NCI-H187 (cell line): ENCODE measurements at places on chromosomes 4 and X.

DNA sequence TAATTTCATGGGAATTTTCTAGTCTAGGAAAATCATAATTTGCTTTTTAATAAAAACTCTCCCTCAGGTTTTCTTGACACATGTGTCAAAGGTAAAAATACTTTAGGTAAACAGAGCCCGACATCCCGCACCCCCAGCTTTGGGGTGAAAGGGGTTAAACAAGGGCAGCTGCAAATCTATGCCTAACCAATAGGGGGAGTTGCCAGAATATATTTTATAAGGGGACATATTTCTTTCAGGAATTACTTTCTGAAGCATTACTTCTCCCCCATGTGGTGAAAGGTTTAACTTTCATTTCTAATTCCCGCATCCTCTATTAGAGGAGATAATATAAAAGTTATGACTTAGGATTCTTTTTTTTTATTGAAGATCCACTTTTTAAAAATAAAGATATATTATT is 53.9 kb upstream of the HEPH start:
- DNase-seq: no peak

GRCh38 chr4:188660796-188661195 is 521.6 kb downstream of the TRIML1 start:
- no peak for DNase-seq

- no peak for DNase-seq
Measured at GRCh38 chr4:6122496-6122895, 77.9 kb downstream of the JAKMIP1 start.

GRCh38 chr4:15116509-15117079 is 114.3 kb downstream of the CPEB2 start:
- DNase-seq: no peak

DNA sequence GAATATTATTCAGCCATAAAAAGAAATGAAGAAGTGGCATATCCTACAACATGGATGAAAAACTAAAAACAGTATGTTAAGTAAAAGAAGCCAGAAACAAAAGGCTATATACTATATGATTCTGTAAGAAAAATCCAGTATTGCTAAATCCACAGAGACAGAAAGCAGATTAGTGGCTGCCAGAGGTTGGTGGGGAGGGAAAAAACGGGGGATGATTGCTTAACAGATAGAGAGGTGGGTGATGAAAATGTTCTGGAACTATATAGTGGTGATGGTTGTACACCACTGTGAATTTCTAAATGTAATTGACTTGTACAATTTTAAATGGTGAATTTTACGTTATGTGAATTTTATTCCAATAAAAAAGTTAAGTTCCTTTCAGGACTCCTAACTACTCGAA is 157.6 kb upstream of the SH3RF1 start:
- no peak for DNase-seq

- no peak for DNase-seq
Measured at GRCh38 chr4:184958127-184958922, 60.0 kb upstream of the HELT start.

- DNase-seq: no peak
Measured at GRCh38 chr4:2091990-2092668, 33.0 kb downstream of the NAT8L start.

- DNase-seq: no peak
Measured at GRCh38 chr4:64146030-64146429, 263.2 kb downstream of the TECRL start.

GRCh38 chrX:120749141-120749846 is 119.4 kb upstream of the C1GALT1C1 start:
- DNase-seq: peak; percentile 1

- no peak for DNase-seq
Measured at GRCh38 chr4:154982187-154983047, 201.3 kb downstream of the RBM46 start.

DNA sequence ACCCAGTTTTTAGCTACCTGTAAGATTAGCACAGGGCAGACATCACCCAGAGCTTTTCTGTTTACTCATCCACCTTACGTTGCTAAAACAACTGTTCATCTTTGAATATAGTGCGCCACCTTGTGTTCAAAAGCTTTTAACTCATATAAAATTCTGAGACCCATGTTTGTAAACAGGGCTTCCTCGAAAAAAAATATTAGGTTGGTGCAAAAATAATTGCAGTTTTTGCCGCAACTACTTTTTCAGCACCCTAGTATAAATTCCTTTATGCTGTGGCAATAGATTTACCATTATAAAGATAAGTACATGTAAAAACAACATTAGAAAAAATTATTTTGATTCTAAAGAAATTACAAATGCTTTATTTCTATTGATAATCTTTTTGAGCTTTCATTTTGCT is 147.9 kb downstream of the LRBA start:
- no peak for DNase-seq

GRCh38 chr4:4226606-4227438 is at the start of gene OTOP1:
Gene OTOP1, minus strand, starts transcription at chr4:4226929. Its CDS starts 65 bp downstream, at chr4:4226864.
- DNase-seq: no peak

DNA sequence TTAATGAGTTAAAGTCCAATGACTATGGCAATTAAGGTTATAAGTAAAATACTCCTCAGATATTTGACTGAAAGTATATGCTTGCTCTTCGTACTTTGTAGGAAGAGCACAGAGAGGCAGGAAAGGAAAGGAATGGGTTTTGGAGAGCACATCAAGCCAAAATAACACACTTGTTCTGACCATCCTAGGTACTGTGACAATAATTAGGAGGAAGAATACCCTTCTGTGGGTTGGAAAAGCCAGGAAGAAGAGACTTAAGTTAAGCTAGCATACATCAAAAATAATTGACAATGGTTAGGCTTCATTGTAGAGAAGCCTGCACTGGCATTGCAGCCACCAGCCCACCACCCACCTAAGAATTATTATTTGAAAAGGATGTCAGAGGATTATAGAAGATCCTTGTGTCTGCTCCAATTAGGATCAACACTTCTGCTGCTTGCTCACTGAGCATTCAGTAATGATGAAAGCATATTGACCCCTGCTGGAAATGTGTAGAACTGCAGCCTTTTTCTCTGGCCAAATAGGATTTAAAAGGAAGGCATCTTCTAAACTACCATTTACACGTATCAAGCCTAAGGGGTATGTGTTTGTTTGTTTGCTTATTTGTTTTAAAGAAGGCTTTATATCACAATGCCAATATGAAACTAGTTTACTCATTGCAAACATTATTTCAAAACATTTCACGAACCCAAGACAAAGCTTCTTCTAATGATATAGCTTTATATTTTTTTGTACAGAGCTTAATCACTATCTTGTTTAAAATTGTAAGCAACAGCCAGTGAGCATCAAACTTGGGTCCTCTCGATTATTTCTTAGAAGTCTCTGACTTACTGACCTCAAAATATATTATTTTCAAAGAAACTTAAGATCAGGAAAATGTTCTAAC is 286.2 kb upstream of the TET2 start:
- DNase-seq: peak; percentile 19

GRCh38 chr4:91373546-91373945 is 930.2 kb upstream of the GRID2 start:
- no peak for DNase-seq

DNA sequence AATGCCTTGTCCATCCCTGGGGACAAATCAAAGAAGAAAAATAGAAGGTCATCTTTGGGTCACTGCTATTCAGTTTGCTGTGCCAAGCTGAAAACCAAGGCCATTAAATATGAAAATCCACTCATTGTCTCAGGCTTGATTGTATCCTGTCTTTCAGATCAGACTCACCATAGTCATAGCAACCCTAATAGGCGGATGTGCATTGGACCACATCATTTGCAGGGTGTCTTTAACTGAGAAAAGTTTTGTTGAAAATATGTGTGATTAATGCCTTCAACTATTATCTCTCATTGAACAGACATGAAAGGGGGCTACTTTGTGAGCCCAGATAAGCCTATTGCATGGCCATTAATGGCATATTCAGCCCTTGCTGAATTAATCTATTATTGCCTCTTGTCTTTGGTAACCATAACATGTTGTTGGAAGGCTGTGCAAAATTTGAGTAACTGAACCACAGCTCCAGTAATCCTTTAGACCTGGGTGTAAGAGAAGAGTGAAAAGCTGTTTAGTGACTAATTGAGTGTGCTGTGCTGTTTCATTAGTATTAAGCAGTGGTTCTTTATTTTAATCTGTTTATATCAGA is 453.6 kb upstream of the EPHA5 start:
- DNase-seq: no peak

- no peak for DNase-seq
Measured at GRCh38 chr4:185656467-185656931, 121.2 kb upstream of the PDLIM3 start.

DNA sequence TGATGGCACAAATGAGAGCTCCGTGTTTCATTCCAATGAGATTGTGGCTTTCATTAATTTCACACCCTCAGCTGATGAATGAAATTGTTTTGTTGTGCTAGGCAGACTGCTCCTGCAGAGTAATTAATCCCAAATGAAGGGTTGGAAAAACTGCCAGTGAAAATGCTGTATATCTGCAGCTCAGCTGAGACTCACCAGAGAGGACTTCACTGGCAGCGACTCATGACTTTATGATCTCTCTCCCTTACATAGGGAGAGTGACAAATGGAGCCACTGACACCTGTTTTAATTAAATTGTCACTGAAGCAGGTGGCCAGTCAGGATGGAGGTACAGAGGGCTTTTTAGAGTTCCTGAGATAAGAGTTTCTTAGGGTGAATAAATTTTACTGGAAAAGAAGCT is 24.8 kb downstream of the GRXCR1 start:
- DNase-seq: no peak

DNA sequence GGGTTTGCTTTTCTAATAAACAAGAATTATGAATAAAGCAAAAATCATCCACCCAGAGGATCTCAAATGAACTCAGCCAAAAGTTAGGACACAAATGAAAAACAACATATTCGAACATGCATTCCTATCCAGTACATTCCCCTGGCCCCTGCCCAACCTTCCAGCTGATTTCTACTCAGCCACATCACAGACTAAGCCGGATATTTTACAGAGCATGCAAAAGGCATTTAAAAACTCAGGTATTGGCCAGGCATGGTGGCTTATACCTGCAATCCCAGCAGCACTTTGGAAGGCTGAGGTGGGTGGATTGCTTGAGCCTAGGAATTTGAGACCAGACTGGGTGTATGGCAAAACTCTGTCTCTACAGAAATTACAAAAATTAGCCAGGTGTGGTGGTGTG is 54.6 kb downstream of the RELL1 start:
- DNase-seq: no peak

GRCh38 chrX:119948381-119948780 is 4.8 kb upstream of the NKAP start:
- DNase-seq: no peak
